ENCODE measurements at places on chromosomes 13 and 19.
A peak's percentile ranks its signal among the peaks of the same experiment; 100 is the strongest.

DNA sequence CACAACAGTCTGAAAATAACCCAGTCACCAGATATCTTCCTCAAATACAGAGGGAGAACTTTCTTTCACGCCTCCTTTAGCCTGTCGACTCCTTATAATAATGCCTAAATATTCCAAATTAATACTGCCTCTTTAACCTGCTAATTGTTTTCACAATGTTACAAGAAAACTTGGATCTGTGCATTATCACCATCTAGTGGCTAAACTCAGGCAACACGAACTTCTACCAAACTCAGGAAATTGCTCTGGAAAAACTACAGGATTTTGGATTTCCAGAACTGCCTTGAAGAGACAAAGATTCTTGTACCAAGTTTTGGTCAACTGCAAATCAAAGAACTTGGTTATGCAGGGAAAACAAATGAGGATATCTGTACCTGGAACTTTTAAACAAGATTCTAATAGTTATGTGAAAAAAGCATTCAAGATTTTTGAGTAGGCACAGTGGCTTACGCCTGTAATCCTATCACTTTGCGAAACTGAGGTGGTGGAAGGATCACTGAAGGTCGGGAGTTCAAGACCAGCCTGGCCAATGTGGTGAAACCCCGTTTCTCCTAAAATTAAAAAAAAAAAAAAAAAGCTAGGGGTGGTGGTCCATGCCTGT is 10.8 kb downstream of the CLN5 start:
- DNase-seq: no peak

- DNase-seq: no peak
These were observed 16.3 kb downstream of the PLA2G4C start for GRCh38 chr19:48094129-48094854.

DNA sequence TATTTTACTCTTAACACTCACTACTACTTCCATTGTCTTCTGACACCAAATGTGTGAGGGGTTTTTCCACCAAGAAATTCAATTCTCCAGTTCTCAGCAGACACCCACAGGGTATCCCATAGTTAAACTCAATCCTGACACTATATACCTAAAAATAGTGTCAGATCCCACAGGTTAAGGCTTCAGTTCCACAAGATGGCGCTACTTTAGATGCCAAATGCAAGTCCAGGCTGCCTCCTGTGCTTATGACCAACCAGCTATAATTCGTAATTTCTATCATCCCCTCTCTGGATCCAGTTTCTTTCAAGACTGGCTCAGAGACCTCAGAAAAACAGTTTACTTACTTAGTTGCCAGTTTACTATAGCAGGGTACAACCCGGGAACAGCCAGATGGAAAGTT is 1146.2 kb upstream of the SPRY2 start:
- DNase-seq: no peak

GRCh38 chr13:43785650-43786471 is 911 bp downstream of the ENOX1 start:
- peak; percentile 76 for DNase-seq

DNA sequence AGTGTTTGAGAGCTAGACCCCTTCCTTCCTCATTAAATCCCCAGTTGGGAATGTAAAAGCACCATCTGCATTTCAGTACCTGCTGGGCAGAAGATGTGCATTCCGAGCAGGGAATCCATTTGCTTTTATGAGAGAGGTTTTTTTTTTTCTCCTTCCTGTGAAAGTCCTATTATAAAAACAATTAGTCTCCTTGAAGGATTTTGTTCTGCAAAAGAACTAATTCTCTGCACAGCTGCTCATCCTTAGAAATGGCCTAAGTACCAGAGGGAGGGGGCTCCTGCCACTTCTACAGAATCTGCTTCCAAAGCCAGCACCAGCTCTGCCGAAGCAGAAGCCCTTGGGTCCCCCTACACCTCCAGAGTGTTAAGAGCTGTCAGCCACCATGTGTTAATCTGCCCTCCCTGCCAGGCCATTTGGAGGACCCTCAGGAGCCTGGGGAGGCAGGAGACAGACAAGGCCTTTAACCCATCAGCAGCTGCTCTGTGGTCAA is 36.4 kb upstream of the SERPINE3 start:
- DNase-seq: no peak

GRCh38 chr19:6424195-6424938 is at the start of gene KHSRP:
KHSRP (minus strand) TSS chr19:6424811; CDS start chr19:6424701, 110 bp downstream.
- DNase-seq: no peak

DNA sequence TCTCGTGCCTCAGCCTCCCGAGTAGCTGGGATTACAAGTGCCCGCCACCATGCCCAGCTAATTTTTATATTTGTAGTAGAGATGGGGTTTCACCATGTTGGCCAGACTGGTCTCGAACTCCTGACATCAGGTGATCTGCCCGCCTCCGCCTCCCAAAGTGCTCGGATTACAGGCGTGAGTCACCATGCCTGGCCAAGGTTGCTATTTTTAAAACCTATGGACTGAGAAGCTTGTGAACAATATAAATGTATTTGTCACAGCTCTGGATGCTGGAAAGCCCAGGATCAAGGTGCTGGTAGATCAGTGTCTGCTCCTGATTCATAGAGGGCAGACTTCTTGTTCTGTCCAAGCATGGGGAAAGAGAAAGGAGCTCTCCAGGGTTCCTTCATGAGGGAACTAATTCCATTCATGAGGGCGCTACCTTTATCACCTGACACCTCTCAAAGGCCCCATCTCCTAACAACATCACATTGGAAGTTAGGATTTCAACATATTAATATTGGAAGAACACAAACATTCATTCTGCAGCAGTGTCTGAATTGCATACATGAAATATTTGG is 16.1 kb downstream of the CARD8 start:
- no peak for DNase-seq

DNA sequence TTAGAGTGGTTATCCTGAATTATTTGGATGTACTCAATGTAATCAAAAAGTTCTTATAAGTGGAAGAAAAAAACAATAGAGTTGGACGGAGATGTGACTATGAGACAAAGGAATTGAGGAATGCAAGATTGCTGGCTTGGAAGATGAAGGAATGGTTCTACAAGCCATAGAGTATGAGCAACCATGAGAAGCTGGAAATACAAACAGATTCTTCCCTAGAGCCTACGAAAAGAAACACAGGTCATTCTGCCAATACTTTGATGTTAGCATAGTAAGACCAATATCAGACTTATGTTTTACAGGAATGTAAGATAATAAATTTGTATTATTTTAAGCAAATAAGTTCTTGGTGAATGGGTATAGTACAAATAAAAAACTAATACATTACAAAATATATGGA is 249.2 kb downstream of the DIAPH3 start:
- DNase-seq: no peak

DNA sequence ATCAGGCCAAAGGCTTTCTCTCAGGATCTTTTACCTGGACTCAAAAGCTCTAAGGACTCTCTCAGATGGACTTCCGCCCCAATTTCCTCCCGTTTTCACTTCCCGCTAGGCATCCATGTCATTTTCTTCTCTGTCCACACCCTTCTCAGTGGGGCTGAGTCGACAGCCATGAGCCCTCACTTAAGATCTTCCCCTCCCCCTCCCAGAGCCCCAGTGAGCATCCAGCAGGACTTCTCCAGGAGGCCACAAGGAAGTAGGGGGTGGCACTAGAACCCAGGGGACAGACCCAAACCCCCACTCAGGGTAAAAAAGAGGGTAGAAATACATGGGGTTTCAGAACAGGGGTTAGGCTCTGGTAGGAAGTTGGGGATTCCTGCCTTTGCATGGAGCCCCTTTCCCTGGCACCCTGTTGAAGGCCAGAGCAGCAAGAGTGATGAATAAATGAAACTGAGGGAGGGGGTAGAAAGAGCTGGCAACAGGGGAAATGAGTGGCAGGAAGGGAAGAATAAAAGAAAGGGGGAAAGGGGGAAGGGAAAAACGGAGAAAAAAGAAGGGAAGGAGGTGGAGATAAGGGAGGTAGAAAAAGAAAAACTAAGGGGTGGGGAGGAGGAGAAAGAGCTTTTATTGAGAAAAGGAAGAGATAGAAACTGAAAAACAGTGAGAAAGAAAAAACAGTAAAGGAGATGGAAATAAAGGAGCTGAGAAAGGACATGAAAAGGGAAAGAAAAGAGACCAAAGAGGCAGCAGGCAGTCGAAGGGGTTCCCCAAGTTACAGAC is 42.3 kb downstream of the DEDD2 start:
- DNase-seq: no peak

GRCh38 chr13:53068585-53069520 is 40.2 kb downstream of the OLFM4 start:
- DNase-seq: peak; percentile 10

GRCh38 chr13:28322256-28322905 is 172.5 kb downstream of the FLT1 start:
- no peak for DNase-seq

DNA sequence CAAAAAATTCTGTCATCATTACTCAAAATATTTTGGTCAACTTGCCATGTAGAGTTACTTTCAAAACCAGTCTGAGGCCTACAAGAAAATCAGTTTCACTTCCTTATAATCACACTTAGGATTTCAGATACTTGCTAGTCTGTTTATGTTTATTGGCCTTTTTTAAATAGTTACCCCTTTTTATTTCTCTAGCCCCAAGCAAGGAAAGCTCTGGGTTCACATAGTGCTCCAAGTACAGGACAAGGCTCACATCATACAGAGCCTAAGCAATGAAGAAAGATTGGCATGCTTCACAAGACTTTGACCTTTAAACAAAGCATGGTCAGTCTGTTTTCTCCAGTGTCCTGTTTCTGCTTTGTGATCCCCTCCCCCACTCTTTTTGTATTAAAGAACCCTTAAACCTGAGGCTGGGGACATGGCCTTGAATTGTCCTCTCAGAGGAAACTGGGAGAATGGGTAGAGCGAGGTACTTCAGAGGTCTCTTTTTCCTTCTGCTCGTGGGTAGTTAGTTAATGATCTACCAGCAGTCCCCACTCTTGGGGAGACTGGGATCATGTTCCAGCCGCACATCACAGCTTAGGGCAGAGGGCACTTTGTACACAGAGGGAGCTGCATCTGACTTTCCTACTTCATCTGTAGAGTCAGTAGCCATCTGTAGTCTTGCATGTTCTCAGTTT is 30.7 kb downstream of the CEACAM1 start:
- DNase-seq: no peak

- DNase-seq: no peak
These were observed 97.3 kb downstream of the GGACT start for GRCh38 chr13:100491164-100491842.

DNA sequence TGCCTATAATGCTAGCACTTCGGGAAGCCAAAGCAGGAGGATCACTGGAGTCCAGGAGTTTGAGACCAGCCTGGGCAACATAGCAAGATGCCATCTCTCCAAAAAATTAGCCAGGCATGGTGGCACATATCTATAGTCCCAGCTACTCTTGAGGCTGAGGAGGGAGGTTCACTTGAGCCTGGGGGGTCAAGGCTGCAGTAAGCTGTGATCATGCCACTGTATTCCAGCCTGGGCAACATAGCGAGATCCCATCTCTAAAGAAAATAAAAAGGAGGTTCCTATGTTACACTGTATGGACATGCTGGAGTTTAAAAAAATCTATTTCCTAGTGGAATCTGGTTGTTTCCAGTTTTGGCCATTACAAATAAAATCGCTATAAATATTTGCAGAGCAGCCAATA is 2.6 kb downstream of the CAB39L start:
- DNase-seq: no peak

GRCh38 chr13:21796066-21796465 is 125.2 kb downstream of the FGF9 start:
- DNase-seq: no peak

DNA sequence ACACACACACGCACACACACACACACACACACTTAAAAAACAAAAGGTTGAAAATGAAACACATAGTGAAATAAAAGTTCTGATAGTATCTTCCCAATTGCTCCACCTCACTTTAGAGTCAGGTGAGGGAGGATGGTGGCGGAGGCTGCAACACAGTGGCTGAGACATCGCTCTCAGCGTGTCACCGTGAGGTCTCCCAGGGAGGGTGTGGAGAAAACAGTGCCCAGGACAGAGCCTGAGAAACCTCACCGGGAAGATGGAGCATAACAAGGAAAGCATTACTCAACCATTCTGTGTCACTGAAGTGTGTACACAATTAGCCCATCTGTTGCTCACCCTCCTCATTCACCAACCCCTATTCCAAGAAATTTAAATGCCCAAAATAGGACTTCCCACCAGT is 111.4 kb upstream of the USP29 start:
- no peak for DNase-seq

DNA sequence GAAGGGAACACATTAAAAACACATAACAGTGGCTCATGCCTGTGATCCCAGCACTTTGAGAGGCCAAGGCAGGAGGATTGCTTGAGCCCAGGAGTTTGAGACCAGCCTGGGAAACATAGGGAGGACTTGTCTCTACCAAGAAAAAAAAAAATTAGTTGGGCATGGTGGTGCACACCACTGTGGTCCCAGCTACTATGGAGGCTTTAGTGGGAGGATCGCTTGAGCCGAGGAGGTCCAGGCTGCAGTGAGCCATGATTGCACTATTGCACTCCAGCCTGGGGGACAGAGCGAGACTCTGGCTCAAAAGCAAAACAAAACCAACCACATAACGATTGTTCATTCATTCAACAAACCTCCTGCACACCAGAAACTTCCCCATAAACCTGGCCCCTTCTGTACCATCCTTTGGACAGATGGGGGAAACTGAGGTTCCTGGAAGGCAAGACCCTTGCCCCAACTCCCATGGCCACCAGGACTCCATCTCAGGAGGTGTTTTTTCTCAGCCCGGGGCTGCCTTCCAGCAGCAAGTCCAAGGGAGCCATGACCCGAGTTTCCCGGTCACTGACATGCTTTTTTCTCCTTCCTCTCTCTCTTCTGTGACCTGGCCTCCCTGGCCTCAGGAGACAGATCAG is 4.3 kb downstream of the FOSB start:
- no peak for DNase-seq

GRCh38 chr13:80131204-80131603 is 209.7 kb downstream of the SPRY2 start:
- no peak for DNase-seq

DNA sequence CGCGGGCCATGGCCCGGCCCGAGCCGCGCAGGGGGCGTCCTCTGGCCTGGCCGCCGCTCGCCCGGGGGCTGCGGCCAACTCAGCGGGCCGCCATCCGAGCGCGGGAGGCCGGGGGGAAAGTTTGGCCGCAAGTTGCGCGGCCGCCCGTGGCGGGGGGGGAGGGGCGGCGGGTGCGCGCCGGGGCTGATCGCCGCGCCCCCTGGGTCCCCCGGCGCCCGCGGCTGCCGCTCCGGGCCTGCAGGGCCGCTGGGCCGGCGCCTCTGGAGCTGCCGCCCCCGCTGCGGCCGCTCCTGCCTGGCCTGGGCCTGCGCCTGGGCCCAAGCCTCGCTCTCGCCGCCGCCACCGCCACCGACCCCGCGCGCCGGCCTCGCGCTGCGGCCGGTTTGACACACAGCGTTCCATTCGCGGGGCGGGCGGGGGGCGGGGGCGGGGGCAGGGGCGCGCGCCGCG is at the start of gene NR2F6:
Gene NR2F6, minus strand, starts transcription at position 385 of the 450 bp plus-strand sequence. CDS start 699 bp downstream, outside the sequence.
- DNase-seq: no peak

DNA sequence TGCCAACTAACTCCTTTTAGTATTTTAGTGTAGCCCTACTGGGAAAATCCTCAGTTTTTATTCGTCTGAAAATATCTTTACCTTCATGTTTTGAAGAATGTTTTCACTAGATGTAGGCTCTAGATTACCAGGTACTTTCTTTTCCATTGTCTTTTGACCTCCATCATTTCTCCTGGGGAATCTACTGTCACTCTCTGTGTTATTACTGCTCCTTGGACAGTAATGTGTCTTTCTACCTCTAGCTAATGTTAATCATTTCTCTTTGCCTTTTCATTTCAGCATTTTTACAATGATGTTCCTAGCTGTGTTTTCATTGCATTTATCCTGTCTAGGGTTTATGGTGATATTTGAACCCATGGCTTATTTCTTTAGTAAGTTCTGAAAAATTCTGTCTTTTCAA is 61.9 kb downstream of the SPACA7 start:
- DNase-seq: no peak

Data from frontal cortex (tissue), 4 donors.